ENCODE measurements at places on chromosomes 7 and 10. TPM values are rescaled to one million over a fixed set of nuclear protein-coding genes. Genes with fewer than 3 reads are reported as not detected.

- DNase-seq = no peak
- H3K36me3 ChIP-seq = no peaks in the 10 kb centered on the region
- no peaks in the 10 kb centered on the region for H3K27me3 ChIP-seq
- H3K4me3 ChIP-seq = no peak overlapping the region
- H3K4me1 ChIP-seq = no peaks in the 10 kb centered on the region
- no peak overlapping the region for H3K27ac ChIP-seq
Observed at GRCh38 chr7:16905300-16906044, 23.7 kb upstream of the AGR3 start.

- no peak overlapping the region for H3K4me3 ChIP-seq
- H3K27me3 ChIP-seq = no peaks in the 10 kb centered on the region
- H3K4me1 ChIP-seq = peaks cover 27% of the 10 kb centered on the region
- H3K36me3 ChIP-seq = no peaks in the 10 kb centered on the region
- no peak overlapping the region for H3K27ac ChIP-seq
- no peak for DNase-seq
Observed at GRCh38 chr7:131281266-131282048, 46.2 kb upstream of the MKLN1 start.

The RSBN1L gene
- 27.7 TPM for total RNA-seq

The ARMS2 gene
- total RNA-seq = not detected

DNA sequence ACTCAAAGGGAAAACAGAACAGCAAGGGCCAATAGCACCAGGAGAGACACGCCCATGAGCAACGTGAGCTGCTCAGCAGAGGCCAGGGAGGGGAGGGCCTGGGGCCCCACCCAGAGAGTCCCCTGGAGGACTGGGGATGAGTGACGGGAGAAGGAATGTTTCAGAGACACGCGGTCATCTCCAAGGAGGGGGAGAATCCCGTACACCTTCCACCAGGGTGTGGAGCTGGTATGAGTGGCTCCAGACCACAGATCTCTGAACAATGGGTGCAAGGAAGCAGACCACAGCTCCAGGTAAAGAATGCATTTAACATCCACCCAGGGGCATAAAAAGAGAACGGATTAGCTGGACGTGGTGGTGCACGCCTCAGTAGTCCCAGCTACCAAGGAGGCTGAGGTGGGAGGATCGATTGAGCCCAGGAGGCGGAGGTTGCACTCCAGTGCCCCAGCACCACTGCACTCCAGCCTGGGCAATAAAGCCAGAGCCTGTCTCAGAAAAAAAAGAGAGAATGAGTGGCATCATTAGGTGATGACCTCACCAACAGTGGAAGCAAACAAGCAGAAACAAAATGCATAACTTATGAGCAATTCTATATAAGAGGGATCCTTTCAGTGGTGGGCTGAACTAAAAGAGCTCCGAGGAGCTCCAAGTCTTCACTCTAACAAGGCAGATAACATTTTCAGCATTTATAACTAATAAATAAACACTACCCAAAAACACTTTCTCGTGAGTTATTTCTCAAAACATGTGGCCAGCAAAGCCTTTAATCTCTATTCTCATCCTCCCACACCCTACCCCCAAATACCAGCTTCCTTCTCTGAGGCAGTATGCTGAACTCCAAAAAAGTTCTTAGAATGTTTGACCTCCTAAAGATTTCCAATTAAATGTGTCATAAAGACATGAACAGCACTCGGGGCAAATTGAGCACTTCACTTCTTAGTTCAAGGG, 12.5 kb downstream of the PSAP start:
- H3K36me3 ChIP-seq = no peaks in the 10 kb centered on the region
- H3K4me3 ChIP-seq = no peak overlapping the region
- H3K27ac ChIP-seq = no peak overlapping the region
- no peak for DNase-seq
- no peaks in the 10 kb centered on the region for H3K27me3 ChIP-seq

DNA sequence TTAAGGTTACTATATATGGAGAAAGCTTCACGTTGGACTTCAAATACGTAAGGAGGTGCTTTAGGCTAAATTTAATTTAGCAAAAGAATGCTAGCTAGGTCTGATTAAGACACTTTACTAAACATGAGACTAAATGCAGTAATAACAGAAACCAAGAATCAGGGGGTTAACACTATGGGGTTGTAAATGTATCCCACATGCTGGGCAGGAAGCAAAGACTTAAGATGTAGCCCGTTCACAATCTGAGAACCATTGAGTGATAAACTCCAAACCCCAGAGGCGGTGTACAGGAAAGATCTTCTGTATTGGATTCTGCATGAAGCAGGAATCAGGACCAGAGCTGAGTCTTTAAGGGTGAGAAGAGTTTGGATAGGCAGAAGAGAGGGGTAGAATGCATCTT, 60.4 kb downstream of the FZD1 start:
- H3K36me3 ChIP-seq = no peaks in the 10 kb centered on the region
- DNase-seq = no peak
- H3K4me3 ChIP-seq = no peak overlapping the region
- H3K27ac ChIP-seq = no peak overlapping the region

- no peak for DNase-seq
- H3K27me3 ChIP-seq = no peaks in the 10 kb centered on the region
- H3K36me3 ChIP-seq = no peaks in the 10 kb centered on the region
- H3K4me3 ChIP-seq = peak overlapping the region; percentile 26
Observed at GRCh38 chr10:34526758-34527730, 288.1 kb downstream of the PARD3 start.
